GM10248 (cell line): ENCODE measurements at places on chromosomes 12 and 14.

DNA sequence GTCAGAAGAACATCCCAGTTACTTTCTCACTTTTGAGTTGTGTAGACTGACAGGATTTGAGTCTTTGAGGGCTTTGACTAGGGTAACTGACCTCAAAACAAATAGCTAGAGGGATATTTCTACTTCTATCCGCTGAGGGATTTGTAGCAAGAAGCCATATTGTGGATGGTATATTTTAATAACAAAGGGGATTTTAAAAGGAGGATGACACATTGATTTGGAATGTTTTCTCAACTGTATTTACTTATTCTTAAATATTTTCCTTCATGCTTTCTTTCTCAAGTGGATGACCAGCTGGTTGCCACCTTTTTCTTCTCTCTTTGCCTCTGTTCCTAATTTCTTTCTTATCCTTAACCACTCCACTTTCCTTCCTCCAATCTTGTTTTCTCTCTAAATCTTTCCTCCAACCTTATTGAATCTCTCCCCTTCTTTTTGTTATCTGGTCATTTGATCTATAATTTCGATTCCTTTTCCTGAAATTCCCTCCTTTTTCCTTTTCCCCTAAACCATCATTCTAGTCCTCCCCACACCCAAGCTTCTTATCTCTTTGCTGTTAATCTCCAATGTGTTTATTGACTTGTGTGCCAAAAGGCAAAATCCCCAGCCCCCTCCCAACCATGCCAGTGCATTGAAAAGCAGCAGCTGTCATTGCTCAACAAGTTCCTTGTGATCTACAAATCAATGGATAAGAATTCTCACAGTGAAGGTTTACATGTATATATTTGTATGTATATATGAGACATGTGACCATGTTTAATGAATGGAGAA is 411.6 kb downstream of the RAD51B start:
- DNase-seq, result no peak

DNA sequence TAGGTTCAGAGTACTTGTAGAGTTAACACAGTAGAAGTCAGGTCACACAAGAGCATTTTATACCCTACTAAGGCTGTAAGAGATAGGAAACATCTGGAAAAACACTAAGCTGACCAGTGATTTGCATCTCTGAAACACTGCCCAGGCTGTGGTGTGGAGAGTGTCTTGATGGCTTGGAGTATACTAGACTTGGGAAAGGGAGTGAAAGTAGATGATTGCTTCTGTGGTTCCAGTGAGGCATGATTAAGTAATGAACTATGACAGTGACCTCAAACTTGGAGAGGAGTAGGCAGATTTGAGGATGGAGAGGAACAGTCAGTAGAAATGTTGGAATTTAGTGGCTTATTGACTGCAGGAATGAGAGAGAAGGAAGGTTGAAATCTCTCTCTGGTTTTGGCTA is 201.2 kb downstream of the FLRT2 start:
- no peak for DNase-seq

DNA sequence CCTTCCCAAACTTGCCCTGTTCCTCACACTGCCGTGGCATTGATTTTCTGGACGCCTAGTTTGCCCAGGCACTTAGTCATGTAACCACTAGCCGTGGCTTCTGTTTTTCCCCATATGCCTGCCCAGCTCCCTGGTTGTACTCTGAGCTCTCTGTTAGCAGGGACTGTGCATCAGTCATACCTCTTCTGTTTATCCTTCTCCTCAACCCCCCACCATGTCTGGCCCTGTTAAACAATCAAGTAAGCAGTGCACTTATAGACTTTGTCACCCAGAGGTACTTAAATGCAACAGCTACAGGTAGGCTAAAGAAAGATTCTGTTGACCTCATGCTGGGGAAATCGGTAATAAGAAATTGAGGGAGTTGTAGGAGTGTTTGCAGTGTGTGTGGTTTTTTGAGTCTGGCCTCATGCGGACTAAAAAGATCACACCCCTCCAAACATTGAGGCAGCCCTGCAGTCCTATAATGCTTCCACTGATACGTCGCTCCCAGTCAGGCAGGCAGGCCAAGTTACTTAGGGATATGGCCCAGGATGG is 17.0 kb downstream of the UBE3B start:
- DNase-seq, result no peak

DNA sequence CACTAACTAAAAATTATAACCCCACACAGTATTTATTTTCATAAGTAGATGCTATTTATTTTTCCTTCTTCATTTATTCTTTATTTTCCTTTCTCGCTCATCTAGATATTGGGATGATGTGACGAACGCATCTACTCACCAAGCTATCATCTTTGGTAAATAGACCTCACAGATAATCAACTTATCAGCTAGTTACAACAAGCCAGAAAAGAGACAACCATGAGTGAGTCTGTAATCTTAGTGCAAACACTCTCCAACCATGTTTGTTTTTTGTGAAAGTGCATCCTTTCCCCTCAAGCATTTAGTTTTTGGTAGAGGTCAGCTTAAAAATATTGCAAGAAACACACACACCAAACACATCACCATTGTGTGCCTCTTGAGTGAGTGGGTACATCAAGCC is 84.9 kb downstream of the SLC25A21 start:
- no peak for DNase-seq

- no peak for DNase-seq
Observed at GRCh38 chr12:67637718-67638117, 10.8 kb upstream of the DYRK2 start.

DNA sequence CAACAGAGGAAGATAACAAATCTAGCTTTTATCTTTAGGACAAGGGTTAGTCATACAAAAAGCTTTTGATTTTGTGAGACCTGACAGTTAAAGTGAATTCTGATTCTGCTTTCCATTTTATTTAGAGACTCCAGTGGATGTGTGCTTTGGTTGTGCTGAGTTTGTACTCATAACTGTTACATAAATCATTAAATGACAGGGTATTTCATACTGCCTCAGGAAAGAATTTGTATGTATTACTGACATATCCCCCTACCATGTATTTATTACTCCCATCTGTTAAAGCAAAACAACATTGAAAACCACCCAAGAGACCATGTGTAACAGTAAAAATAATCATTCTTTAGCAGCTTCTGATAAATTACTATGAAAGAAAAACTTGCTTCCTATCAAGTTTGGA is 242.9 kb upstream of the RPL10L start:
- no peak for DNase-seq

- no peak for DNase-seq
Observed at GRCh38 chr12:116122628-116123027, 154.9 kb downstream of the MED13L start.

DNA sequence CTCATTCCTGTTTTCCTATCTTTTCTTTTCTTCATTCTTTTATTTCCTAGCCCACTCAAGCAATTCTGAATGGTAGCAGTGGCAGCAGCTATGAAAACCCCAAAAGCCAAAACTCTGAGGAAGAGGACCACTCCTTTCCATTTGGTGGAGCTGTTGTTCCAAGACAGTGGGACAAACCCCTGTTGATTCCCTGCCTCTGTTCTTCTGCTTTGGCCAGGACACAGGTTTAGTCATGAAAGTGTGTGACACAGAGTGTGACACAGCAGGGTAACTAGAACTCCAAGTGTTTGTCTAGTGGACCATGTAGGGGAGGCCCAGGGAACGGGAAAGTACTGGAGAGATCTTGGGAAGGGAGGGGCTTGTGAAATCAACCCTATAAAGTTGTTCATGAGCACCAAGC is 71.1 kb downstream of the PTCSC3 start:
- DNase-seq, result no peak

DNA sequence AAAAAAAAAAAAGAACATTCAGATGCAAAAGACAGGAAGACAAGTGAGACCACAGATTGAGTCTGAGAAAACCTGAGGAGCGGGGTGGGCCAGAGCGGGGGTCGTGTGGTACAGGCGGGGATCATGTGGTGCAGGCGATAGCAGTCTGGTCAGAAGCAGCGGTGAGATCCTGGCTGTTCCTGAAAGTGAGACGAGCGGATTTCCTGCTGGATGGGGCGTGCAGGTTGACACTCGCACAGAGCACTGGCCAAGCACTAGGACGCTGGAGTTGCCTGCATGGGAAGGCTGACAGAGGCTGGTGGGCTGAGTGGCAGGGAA is 35.7 kb downstream of the CDC42BPB start:
- DNase-seq, result no peak

GRCh38 chr14:35285168-35286002 is 6.8 kb upstream of the PSMA6 start:
- DNase-seq, result peak; percentile 68

DNA sequence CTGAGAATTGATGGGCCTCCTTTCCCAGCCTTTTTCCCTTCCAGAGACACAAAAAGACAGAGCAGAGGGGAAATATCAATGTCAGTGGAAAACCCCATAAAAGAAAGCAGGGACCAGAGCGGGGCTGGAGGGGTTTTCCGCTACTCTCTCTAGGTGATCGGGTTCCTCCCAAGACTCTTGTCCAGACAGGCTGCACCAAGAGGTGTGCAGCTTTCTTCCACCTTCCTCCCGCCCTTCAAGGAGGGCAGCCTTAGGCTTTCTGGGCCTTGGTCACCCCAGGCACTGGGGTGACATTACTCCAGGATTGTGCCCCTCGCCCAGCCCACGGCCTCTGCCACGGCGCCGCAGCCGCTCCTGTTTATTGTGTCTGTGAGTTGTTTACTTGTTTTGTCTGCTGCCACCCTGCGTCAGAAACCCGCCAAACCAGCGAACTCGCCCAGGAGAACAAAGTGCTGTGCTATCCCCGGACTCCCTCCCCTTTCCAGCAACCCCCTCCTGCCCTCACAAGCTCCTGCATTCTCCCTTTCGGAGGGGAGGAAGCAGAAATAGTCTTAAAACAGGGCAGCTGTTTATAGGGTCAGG is 6.7 kb upstream of the HOXC6 start:
- DNase-seq, result no peak

GRCh38 chr14:99191395-99192027 is 80.5 kb downstream of the BCL11B start:
- no peak for DNase-seq

DNA sequence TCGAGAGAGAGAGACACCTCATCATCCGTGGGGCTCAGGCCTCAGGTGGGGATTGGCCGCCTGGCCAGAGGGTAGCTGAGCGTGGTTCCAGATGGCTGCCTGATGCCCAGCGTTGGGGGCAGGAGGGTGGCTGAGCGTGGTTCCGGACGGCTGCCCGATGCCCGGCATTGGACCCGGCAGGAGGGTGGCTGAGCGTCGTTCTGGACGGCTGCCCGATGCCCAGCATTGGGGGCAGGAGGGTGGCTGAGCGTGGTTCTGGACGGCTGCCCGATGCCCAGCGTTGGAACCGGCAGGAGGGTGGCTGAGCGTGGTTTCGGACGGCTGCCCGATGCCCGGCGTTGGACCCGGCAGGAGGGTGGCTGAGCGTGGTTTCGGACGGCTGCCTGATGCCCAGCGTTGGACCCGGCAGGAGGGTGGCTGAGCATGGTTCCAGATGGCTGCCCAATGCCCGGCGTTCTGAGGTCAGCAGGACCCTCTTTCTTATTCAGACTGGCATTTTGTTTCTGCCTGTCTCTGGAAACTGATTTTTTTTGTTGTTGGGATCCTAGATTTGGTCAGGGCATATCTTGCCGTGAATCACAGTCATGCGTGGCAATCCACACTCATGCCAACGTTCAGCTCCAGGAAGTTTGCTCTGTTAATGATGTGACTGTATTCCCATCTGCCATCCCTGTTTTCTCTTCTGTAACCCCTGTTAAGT is 40.7 kb downstream of the GALNT9 start:
- DNase-seq, result no peak

- DNase-seq, result no peak
Observed at GRCh38 chr12:108190529-108190928, 61.4 kb downstream of the WSCD2 start.

DNA sequence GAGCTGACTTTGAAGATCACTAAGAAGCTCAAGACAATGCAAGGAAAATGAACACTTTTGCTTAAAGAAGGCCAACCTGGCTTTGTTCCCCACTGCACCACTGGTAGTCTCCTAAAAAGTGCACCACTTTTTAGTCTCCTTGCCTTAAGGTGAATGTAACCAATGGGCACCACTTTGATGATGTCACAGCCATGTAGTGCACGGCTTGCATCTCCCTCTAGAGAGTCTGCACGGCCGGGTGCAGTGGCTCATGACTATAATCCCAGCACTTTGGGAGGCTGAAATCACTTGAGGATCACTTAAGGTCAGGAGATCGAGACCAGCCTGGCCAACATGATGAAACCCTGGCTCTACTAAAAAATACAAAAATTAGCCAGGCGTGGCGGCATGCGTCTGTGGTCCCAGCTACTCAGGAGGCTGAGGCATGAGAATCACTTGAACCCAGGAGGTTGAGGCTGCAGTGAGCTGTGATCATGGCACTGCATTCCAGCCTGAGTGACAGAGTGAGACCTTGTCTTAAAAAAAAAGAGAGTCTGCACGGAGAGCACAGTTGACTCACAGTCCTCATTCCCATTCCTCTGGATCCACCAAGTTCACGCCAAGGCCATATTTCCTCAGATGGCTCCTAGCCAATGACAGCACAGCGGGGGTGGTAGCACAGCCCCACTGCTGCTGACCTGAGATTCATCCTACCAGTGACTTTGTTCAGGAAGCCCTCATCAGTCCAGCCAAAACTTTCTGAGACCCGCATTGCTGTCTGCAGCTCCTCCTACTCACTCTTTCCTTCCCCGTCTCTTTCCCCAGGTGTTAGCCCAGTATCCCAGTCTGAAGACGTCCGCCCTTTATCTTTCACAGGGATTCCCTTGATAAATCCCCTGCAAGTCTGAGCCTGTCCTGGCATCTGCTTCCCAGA is 16.5 kb upstream of the IFT81 start:
- DNase-seq, result no peak

GRCh38 chr14:35114036-35114435 is 7.8 kb downstream of the PPP2R3C start:
- no peak for DNase-seq

GRCh38 chr14:77485256-77485655 is 13.4 kb downstream of the ISM2 start:
- DNase-seq, result no peak

DNA sequence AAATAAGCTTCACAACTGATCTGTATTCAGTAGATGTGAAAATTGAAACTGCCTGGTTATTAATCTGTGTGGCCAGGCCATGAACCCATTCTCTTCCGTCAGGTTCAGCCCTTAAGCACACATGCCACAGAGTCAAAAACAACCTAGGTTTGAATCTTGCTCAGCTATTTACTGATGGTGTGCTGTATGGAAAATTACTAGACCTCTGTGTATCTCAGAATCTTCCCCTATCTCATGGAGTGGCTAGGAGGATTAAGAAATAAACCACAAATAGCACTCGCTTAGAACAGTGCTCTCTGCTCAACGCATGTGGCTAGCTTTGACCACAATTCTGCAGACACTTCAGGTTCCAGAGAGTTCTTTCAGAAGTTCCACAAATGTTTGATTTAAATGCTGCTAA is 240.7 kb upstream of the PLEKHG7 start:
- no peak for DNase-seq

DNA sequence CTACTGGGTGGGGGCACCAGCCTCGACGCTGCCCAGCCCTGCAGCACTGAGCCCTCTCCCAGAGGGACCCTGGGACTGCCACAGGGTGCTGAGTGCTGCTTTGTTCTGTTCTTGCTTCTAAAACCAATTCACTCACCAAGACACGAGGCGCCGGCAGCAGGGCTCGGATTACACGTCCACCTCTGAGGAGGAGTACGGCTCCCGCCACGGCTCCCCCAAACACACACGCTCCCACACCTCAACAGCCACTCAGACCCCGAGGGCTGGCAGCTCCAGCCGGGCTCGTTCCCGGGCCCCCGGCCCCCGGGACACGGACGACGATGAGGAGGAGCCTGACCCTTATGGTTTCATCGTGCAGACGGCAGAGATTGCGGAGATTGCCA is 24.3 kb downstream of the CEP170B start:
- no peak for DNase-seq
